ENCODE measurements at places on chromosomes 3 and 15.

DNA sequence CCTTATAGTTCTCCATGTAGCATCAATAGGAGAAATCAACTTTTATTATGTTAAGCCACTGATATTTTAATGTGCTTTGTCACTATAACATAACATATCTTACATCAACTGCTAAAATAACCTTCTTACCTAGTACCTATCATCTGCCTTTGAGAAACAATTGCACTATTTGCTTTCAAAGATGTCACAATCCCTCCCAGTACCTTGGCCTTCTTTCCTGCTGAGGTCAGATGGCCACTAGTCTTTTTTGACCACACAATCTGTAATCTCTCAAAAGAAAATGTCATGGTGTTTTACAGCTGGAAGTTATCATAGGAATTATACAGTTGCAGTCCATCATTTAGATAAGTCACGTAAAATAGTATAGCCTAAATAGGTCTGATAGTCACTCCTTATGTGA, 247.5 kb upstream of the SLITRK3 start:
- no peak for DNase-seq

- DNase-seq: no peak
Observed at GRCh38 chr3:184339001-184339400, 1.6 kb downstream of the FAM131A start.

GRCh38 chr3:187098923-187099512, 40.3 kb downstream of the RPL39L start:
- DNase-seq: no peak

- DNase-seq: no peak
Observed at GRCh38 chr3:185021256-185021655, 131.6 kb downstream of the C3orf70 start.

DNA sequence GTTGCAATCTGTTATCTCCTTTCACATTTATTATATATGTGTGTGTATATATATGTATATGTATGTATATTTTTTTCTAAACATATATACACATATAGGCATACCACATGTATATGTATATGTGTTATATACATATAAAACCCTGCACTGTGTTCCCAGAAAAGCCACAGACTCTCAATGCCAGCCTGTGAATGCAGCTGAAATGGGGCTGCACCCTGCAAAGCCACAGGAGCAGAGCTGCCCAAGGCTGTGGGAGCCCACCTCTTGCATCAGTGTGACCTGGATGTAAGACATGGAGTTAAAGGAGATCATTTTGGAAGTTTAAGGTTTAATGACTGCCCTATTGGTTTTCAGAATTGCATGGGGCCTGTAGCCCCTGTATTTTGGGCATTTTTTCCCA, 762.3 kb upstream of the ARPP21 start:
- DNase-seq: no peak

DNA sequence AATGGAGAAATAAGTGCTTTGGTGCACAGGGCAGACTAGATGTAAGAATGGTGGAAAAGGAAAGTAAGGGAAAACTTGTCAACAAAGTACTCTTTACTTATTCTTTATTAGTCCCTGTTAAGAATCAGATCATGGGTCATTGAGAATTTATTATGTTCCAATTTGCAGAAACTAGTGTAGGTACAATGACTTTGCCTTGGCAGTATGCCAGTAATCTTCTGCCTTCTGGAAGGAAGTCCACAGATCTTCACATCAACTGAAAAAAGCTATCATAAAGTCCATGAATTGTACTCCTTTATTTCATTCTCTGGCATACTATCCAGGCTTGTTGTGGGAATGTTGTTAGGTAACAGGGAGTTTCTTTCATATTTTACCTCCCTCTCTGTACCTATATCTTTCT, 88.2 kb upstream of the FLNB start:
- no peak for DNase-seq

GRCh38 chr3:15475161-15475560, 46.3 kb downstream of the COLQ start:
- DNase-seq: no peak

DNA sequence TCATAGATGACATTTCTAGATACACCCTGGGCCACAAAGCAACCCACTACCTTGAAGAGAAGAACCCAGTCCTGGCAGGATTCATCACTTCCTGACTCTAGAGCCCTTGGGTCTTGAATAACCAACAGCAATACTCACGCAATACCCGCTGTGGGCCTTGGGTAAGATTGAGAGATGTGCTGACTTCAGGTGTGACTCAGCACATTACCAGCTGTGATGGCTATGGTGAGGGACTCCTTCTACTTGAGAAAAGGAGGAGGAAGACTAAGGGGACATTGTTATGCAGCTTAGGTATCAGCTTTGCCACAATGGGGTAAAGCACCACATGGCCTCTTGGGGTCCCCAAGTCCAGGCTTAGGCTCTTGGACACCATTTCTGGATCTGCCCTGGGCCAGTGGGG, 14.9 kb downstream of the C3orf33 start:
- DNase-seq: no peak

DNA sequence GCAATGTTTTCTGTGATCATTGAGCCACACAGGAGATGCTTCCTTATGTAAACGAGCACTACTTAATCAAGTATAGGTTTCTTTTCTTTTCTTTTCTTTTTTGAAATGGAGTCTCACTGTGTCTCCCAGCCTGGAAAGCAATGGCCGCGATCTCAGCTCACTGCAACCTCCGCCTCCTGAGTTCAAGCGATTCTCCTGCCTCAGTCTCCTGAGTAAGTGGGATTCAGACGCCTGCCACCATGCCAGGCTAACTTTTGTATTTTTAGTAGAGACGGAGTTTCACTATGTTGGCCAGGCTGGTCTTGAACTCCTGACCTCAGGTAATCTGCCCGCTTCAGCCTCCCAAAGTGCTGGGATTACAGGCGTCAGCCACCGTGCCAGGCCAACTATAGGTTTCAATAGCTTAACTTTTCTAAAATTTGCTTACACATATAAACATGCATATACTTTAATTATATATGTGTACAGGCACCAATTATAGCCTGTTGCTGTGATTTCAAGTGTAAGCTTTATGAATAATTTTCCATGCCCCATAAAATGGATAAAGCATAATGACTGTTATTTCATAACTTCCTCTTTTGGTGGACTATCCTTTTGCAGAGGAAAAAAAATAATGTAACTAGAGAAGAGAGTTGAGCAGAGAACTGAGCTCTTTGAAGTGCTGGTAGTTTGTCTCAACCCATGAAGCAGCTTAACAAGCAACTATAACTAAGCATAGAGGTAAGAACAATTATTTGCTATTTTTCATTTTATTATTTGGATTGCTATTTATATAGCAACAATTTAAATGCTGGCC, 24.8 kb upstream of the MBNL1 start:
- no peak for DNase-seq

Measured in endothelial cell of umbilical vein (primary cell).